Stimulated activated CD4-positive, alpha-beta T cell treated with anti-CD3 and anti-CD28 coated beads, Interleukin-12 subunit alpha, Interleukin-12 subunit beta, amount 100 ng/mL, for 24 hours (primary cell): ENCODE measurements at places on chromosomes 1 and 21.
A peak's percentile ranks its signal among the peaks of the same experiment; 100 is the strongest.

DNA sequence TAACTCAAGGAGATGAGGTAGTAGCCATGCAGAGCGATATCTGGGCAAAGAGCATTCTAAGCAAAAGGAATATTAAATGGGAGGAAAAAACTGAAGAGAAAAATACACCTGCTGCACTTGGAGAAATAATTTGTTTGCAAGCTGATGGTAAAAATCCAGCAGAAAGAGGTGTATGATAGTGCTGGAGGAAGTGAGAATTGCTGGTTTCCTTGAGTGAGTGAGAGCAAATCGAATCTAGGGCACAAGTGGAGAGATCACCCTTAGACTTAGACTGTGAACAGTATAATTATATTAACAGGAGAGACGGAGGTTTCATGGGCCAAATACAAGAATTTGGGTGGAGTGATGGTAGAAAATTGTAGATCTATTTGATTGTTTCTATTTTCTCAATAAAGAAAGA, 2.7 kb upstream of the CR1 start:
- no peak for DNase-seq

- no peak for DNase-seq
Measured at GRCh38 chr1:107865627-107866026, 99.4 kb downstream of the VAV3 start.

GRCh38 chr1:186781730-186782129, 47.0 kb upstream of the PLA2G4A start:
- DNase-seq, result no peak

- DNase-seq, result no peak
Measured at GRCh38 chr1:68065766-68066165, 15.3 kb upstream of the DIRAS3 start.

DNA sequence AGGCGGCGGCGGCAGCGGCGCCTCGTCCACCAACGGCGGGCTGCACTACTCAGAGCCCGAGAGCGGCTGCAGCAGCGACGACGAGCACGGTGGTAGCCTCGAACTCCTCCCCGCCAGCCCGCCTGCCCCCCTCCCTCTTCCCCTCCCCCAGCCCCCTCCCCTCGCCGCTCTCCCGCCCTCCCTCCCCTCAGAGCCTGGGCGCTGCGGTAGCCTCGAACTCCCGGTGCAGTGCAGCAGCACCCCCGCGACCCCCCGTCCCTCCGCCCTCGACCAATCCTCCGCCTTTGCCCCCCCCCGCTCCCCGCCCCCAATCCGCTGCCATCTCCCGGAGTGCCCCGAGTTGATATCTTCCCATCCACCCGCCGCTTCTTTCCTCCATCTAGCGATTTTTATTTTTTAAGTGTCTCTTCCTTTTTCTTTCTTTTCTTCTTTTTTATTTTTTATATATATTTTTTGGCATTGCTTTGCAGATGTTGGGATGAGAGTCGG, 516 bp downstream of the RCOR3 start:
- DNase-seq, result peak; percentile 38
